ENCODE measurements at places on chromosomes 6 and 20.

DNA sequence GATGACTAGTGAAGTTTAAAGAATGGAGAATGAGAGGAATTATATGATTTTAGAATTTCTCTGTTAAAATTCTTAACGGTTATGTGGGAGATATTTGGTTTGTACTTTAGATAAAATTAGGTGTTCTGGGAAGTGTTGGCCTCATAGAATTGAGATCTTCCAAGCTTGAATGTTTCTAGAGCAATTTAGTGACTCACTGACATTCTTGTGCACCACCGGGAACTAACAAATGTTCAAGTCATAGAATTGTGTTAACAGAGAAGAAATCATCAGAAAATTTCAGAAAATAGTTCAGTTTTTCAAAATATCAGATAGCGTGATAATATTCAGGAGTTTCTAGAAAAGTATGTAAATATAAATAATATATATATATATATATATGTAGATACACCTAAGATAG, 67.9 kb upstream of the BMP5 start:
- no peak overlapping the region for H3K4me3 ChIP-seq
- no peak overlapping the region for H3K27ac ChIP-seq
- H3K36me3 ChIP-seq = no peaks in the 10 kb centered on the region
- no peak for DNase-seq
- H3K4me1 ChIP-seq = no peaks in the 10 kb centered on the region

- DNase-seq = no peak
- peaks cover 48% of the 10 kb centered on the region for H3K4me1 ChIP-seq
- no peaks in the 10 kb centered on the region for H3K27me3 ChIP-seq
- peaks cover 25% of the 10 kb centered on the region for H3K36me3 ChIP-seq
Measured at GRCh38 chr6:34657037-34657306, 39.6 kb downstream of the ILRUN start.

DNA sequence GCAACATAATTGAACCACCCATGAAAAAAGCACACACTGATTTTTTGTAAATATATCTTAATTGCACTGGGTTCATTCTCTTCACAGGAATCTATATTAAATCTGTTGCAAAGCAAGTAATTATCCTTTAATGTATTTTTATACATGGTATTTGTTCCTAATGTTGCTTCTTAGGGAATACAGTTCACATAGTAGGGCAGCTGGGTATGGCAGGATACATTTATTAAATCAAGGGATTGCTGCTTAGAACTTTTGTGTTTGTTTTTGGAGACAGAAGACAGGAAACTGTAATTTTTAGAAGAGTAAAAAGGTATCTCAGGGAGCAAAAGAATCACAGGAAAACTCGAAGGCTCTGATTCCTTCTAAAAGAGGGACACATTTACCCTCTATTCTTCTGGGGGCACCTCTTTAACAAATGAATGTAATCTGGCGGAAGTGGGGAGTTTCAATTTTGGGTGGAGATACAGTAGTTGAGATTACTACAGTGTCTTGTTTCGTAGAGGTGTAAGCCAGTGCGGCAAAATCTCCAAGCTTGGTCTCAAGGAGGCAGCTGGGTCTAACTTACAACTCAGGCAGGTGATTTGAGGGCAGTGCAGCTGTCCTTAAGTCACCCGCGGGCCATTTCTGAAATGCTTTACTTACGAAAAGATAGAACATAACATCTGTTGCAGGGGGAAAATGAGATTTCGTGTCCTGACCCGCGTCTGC, 812 bp upstream of the SMIM13 start:
- peak overlapping the region; percentile 88 for H3K4me3 ChIP-seq
- H3K27ac ChIP-seq = peak overlapping the region; percentile 99
- no peak for DNase-seq
- no peaks in the 10 kb centered on the region for H3K36me3 ChIP-seq
- H3K27me3 ChIP-seq = no peaks in the 10 kb centered on the region

DNA sequence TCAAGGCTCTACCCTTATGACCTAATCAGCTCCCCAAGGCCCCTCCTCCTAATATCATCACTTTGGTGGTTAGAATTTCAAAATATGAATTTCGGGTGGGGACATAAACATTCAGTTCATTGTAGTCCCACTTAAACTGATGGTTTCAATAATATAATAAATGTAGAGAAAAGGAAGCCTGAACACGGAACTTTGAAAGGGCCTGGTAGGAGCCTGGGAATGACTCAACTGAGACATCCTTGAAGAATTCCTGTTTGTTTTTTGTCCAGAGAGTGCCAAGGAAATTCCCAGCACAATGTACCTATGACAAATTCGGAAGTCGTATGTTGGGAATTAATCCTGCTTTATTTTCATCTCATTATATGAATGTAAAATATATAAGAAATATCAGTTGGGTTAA, 457.9 kb downstream of the PLCB1 start:
- H3K27ac ChIP-seq = no peak overlapping the region
- no peaks in the 10 kb centered on the region for H3K4me1 ChIP-seq
- H3K36me3 ChIP-seq = no peaks in the 10 kb centered on the region
- H3K4me3 ChIP-seq = no peak overlapping the region
- no peaks in the 10 kb centered on the region for H3K27me3 ChIP-seq
- DNase-seq = no peak

- H3K4me3 ChIP-seq = peak overlapping the region; percentile 92
- H3K36me3 ChIP-seq = peaks cover 18% of the 10 kb centered on the region
- no peaks in the 10 kb centered on the region for H3K27me3 ChIP-seq
- H3K4me1 ChIP-seq = no peaks in the 10 kb centered on the region
Measured at GRCh38 chr20:44959638-44960102, 527 bp downstream of the TOMM34 start.

- no peaks in the 10 kb centered on the region for H3K27me3 ChIP-seq
- no peak overlapping the region for H3K27ac ChIP-seq
- peaks cover 13% of the 10 kb centered on the region for H3K4me1 ChIP-seq
- DNase-seq = no peak
Measured at GRCh38 chr6:21371061-21371460, 222.5 kb upstream of the SOX4 start.

GRCh38 chr6:3259491-3259958, 778 bp downstream of the PSMG4 start:
- H3K27ac ChIP-seq = peak overlapping the region; percentile 71
- no peaks in the 10 kb centered on the region for H3K27me3 ChIP-seq
- H3K36me3 ChIP-seq = peaks cover 12% of the 10 kb centered on the region

DNA sequence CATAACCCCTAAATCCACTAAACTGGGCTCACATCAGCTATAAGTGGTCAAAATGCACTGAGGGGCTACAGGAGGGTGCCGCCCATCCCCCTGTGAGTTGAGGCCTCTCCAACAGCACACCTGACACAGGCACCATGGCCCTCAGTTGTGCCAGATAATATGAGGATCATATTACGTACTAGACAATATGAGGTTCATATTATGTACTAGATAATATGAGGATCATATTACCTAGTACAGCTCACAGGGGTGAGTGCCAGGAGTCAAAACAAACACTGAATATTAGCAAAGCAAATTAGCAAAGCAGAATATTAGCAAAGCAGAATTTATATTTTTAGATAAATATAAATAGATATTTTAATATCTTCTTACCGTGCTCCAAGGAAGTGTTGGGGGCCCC, 35.3 kb downstream of the CD24 start:
- peaks cover 13% of the 10 kb centered on the region for H3K27me3 ChIP-seq
- no peaks in the 10 kb centered on the region for H3K4me1 ChIP-seq
- no peak overlapping the region for H3K4me3 ChIP-seq
- no peak overlapping the region for H3K27ac ChIP-seq

Measured in heart left ventricle (tissue), 16 donors.